Occipital lobe (tissue), 3 donors: ENCODE measurements at places on chromosomes 7 and 10.

DNA sequence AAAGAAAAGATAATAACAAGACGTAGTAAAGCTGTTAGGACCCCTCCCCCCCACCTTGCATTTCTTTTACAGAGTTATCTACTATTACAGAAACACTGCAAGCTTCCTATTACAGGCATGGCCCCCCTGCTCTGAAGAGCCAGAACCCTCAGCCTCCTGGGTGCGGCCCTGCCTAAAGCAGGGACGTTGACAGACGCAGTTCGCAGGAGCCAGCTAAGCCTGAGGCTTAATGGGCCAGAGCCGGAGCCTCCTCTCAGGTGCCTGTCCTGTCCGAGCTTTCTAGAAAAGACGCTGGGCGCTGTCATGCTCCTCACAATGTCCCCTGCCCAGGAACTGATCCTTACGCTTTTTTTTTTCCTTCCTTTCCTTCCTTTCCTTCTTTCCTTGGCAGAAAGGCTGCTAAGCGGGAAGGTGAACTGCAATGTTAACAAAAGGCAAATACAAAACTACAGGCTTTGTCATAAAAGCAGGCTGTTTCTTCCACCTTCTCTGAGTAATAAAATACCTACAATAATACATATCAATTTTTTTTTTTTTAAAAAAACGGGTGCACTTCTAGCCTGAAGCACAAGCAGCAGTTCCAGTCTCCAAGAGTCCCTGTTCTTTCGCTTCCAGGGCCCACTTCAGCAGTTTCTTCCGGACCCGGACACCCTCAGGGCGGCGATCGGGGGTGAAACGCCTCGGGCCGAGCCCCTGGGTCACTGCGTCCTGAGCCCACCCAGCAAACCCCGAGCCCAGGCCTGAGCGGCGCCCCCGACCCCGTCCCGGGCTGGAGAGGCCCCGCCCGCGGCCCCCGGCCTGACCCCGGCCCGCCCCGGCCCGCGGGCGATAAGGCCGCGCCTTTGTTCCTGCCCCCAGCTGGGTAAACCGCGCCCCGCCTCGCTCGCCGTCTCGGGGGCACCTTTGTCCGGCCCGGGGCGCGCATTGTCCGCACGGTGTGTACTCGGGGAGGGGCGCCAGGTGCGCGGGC, 11.2 kb downstream of the MNX1 start:
- no peak for DNase-seq

GRCh38 chr7:128714701-128715495, 24.3 kb upstream of the CALU start:
- DNase-seq, result no peak

GRCh38 chr7:108719631-108720030, 150.0 kb downstream of the DNAJB9 start:
- no peak for DNase-seq

DNA sequence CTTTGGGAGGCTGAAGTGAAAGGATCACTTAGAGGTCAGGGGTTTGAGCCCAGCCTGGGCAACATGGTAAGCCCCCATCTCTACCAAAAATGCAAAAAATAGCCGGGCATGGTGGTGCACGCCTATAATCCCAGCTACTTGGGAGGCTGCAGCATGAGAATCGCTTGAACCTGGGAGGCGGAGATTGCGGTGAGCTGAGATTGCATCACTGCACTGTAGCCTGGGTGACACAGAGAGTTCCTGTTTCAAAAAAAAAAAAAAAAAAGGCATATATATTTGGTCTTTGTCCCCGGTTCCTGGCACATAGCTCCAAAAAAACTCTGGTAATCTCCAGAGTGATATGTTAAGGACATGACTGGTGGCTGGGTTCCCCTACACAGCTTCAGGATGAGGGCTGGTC, 147.3 kb downstream of the SEC23IP start:
- no peak for DNase-seq

DNA sequence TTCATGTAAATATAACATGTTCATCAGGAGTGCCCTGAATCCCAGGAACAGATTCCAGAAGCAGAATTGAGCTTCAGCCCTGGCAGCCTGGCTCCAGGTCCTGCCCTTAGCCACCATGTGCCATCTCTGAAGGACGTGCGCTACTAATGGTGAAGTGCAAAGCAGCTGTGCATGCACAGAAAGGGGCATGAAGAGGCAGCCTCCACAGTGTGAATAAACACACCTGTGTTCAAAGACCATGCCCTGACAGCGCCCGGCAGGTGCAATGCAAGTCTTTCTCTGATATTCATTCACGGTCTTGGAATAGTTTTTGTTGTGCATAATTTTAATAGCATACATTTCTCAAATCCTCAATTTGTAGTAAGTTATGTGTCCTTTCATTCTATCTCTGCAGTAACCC, 250.4 kb upstream of the TCERG1L start:
- DNase-seq, result no peak

- DNase-seq, result no peak
These were observed 165.3 kb downstream of the CELF2 start for GRCh38 chr10:11183015-11183414.

GRCh38 chr7:98115746-98116525, 9.3 kb downstream of the LMTK2 start:
- no peak for DNase-seq

DNA sequence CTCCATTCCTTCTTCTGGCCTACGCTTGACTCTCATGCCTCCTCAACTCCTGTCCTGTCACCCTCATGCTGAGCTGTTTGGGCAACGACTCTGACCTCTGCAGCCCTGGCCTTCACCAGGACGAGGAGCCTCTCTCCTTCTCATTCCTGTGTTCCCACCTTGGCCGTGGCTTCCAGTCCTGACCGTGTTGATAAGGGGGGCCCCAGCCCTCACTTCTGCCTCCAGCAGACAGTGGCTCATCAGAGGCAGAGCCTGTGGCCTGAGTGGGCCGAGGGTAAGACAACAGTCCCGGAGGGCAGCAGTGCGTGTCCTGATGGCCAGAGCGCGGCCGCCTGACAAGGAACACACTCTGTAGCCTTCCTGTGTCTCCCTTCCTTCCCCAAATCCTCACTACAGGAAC, 61.7 kb upstream of the UBE3C start:
- DNase-seq, result no peak

GRCh38 chr10:66931340-66931948, 5.6 kb downstream of the LRRTM3 start:
- DNase-seq, result no peak

DNA sequence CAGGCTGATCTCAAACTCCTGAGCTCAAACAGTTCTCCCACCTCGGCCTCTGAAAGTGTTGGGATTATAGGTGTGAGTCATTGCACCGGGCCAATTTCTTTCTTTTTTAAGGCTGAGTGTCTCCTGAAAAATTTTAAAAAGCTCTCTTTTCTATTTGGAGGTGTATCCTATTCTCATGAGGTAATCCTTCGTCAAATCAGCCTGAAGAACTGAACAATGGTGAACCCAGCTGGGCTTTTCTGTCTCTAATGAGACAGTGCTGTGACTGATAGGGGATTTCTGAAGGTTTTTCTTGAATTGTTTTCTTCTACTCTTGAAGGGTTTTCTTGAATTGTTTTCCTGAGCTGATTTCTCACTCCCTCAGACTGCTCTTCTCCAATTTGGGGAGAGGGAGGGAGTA, 30.9 kb upstream of the CALU start:
- DNase-seq, result no peak

- DNase-seq, result no peak
These were observed 192.2 kb upstream of the SVIL start for GRCh38 chr10:29826801-29827450.

- DNase-seq, result no peak
These were observed 59.7 kb downstream of the OR13A1 start for GRCh38 chr10:45255706-45256105.

DNA sequence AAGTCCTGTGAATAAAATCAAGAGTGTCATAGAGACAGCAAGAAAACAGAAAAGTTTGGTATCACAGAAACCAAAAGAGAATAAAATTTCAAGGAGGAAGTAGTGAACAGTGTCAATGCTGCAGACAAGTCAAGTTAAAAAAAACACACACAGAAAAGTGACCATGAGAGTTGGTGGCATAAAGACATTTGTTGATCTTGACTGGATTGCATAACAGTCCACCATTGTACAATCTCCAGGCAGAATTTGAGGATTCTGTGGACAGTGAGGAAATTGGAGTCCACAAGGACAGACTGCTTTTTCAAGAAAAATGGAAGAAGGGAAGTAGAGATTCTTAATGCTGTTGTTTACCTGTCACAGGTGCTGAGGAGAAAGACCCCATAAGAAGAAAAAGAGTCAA, 412.5 kb downstream of the PLXDC2 start:
- DNase-seq, result no peak

DNA sequence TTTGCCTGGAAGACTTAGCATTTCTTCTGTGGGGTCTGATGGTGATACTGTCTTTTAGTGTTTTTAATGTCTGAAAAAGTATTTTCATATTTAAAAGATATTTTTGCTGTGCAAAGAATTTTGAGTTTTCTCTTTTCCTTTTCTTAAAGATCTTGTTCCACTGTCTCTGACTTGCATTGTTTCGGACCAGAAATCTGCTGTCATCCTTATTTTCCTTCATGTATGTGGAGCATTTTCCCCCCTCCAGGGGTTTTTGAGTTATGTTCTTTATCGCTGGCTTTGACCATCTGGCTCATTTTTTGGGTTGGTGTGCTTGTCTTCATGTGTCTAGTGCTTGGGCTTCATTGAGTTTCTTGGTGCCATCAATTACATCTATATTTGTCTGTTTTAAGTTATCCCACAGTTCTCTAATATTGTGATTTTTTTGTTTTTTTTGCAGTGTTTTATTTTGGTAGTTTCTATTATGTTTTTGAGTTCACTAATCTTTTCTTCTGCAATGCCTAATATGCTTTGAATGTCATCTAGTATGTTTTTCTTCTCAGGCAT, 119.9 kb downstream of the MGMT start:
- no peak for DNase-seq

DNA sequence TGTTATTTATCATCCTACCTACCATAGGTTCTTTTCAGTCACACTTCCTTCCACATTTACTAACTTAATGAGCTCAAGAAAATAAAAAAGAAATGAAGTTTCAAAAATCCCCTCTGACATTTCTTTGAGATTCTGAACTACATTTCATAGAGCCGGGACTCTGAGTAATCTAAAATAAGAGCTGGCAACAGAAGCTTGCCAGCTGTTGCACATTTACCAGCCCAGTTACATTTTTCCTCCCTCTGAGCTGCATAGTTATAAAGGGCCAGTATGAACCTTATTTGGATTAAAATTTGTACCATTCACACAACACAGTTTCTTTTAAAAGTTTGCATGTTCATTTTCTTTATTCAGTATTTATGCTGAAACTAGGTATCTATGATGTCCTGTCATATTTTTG, 119.5 kb upstream of the CAV2 start:
- DNase-seq, result no peak
